CD8-positive, alpha-beta memory T cell (primary cell): ENCODE measurements at places on chromosomes 16 and 17.

GRCh38 chr16:27547134-27547533 is 2.6 kb downstream of the GTF3C1 start:
- H3K27ac ChIP-seq, result no peak overlapping the region
- DNase-seq, result no peak
- H3K4me3 ChIP-seq, result no peak overlapping the region
- H3K4me1 ChIP-seq, result peaks cover 31% of the 10 kb centered on the region

- H3K27me3 ChIP-seq, result no peaks in the 10 kb centered on the region
- no peak overlapping the region for H3K27ac ChIP-seq
- peaks cover 92% of the 10 kb centered on the region for H3K36me3 ChIP-seq
- no peak for DNase-seq
- peaks cover 66% of the 10 kb centered on the region for H3K4me1 ChIP-seq
- H3K4me3 ChIP-seq, result no peak overlapping the region
Observed at GRCh38 chr16:89733792-89734191, 12.5 kb downstream of the ZNF276 start.

DNA sequence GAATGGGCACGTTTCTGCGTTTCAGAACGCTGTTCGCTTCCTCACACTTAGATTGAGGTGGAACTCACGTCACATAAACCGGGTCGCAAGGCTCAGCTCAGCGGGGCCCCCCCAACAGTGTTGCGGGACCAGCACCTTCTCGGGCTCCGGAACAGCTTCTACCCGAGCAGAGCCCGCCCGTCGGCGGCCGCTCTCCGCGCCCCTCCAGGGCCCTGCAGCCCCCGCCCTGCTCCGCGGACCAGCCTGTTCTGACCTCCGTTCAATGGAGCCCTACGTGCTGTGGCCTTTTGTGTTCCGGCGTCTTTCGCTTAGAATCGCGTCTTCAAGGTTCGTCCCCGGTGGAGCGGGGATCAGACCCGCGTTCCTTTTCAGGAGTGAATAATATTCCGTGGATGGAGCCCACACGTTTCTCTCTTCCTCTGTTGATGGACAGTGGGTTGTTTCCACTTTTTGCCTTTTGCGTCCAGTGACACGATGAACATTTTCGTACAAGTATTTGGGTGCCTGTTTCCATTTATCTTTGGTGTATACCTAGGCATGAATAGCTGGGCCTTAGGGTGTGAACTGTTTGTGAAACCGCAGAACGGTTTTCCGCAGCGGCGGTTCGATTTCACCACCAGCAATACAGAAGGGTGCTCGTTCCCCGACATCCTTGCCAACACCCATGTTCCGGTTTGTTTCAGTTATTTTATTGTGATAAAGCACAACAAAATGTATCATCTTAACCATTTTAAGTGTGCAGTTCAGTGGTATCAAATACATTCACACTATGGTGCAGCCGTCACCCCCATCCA is 2.3 kb upstream of the SLC22A31 start:
- no peak overlapping the region for H3K27ac ChIP-seq
- peaks cover 8% of the 10 kb centered on the region for H3K4me1 ChIP-seq
- H3K27me3 ChIP-seq, result peaks cover 26% of the 10 kb centered on the region

DNA sequence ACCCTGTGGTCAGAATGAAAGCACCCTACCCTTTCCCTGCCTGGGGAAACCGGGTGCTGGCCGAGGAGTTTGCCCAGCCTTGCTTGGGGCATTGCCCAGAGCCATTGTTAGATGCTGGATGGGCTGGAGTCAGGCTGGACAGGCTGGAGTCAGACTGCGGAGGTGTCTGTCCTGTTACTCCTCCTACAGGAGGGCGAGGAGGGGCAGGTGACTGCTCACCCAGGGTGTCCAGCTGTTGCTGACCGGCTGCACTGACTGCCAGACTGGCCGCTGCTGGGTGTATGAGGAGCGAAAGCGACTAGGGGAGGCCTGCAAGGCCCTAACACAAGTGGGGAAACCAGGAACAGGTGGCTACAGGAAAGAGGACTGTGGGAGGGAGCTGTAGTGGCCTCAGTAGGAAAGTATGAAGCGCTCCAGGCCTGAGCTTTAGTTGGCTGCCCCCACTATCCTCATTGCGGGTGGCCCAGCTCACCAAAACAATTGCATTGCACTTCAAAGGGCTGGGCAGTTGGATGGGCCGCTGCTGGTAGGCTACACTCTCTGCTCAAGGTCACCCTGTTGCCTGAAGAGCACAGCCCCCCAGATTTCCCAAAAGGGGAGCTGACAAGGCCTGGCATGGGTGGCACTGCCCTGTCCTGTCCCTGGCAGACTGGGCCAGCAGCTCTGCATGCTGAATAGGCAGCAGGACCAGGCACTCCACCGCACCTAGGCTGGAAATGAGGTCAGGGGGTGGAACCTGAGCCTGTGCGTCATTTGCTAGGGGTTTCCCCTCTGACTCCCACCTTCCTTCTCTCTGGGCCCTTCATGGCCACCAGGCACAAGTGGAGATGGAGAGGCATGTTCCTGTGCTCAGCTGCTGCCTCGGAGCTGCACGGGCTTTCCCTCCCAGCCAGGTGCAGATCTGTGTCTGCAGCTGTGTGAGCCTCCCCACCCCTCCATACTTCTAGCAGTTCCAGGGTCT is 18.4 kb downstream of the LDHD start:
- H3K27ac ChIP-seq, result peak overlapping the region; percentile 38
- DNase-seq, result peak; percentile 76
- H3K27me3 ChIP-seq, result no peaks in the 10 kb centered on the region
- H3K4me3 ChIP-seq, result no peak overlapping the region
- H3K4me1 ChIP-seq, result peaks cover 31% of the 10 kb centered on the region

DNA sequence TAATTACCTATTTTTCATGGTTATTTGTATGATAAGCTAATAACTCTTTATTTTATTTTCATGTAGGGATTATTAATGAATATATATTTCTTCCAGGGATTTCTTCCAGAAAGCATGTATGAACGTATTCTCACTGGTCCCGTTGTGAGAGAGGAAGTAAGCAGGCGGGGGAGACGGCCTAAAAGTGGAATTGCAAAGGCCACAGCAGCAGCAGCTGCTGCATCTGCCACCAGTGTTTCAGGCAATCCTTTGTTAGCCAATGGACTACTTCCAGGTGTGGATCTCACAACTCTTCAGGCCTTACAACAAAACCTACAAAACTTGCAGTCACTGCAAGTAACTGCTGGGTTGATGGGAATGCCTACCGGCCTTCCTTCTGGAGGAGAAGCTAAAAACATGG is 110.3 kb upstream of the RBL2 start:
- H3K27ac ChIP-seq, result no peak overlapping the region
- no peak overlapping the region for H3K4me3 ChIP-seq
- H3K27me3 ChIP-seq, result no peaks in the 10 kb centered on the region
- no peak for DNase-seq
- peaks cover 5% of the 10 kb centered on the region for H3K36me3 ChIP-seq

DNA sequence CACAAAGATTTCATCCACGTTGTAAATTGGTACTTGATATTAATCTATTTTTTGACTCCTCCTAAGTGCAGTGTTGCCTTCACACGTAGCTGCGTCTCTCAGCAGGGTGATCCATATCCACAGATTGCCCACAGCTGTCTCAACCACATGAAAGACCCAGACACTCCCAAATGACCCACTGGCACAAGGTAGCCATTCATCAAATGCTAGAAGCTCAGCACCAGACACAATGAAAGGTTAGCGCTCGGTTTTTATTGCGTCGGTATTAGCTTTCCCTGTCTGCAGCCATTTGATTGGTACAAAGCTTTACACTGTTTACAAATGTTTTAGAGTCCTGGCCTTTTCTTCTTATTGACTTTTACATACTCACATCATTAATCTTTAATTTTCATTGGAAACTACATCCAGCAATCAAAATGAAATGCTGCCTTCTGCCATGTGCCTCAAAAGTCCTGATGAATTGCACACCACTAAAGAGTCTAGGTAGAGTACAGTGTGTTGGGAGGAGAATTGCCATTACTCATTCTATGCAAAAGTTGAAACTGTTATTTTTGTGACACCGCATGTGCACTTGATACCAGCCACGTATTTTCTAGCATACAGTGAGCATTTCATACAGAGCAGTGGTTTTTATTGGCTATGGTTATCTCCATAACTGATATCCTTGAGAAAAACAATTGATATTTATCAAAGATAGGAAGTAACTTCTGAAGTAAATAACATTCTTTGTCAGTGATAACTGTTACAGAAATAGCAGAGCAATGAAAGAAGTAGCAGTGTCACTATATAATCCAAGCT is 127.3 kb upstream of the NUDT7 start:
- H3K4me3 ChIP-seq, result no peak overlapping the region
- H3K27ac ChIP-seq, result no peak overlapping the region
- H3K27me3 ChIP-seq, result no peaks in the 10 kb centered on the region
- no peaks in the 10 kb centered on the region for H3K36me3 ChIP-seq

GRCh38 chr16:57704011-57704904 is 9.7 kb downstream of the DRC7 start:
- no peak overlapping the region for H3K4me3 ChIP-seq
- no peaks in the 10 kb centered on the region for H3K36me3 ChIP-seq
- H3K27ac ChIP-seq, result no peak overlapping the region
- DNase-seq, result no peak

DNA sequence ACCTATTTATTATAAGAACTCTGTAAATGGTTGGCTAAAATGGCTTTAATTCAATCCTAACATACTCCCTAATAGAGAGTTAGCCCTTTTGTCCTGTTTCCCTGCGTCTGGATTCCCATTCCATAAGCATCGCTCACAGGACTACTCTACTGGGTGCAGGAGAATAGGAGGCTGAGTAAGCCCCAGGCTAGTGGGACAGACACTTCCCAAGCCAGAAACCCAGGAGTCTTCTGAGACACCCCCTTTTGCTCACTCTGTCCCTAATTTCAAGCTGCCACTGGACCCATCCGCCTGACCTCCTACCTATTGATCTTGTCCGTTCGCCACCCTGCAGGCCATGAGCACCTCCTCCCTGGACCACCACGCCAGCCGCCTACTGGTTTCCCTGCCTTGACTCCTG is 16.7 kb upstream of the TOB1 start:
- H3K36me3 ChIP-seq, result no peaks in the 10 kb centered on the region
- no peak overlapping the region for H3K27ac ChIP-seq
- H3K4me3 ChIP-seq, result no peak overlapping the region
- peaks cover 10% of the 10 kb centered on the region for H3K4me1 ChIP-seq
- DNase-seq, result no peak
- H3K27me3 ChIP-seq, result no peaks in the 10 kb centered on the region

- H3K4me1 ChIP-seq, result no peaks in the 10 kb centered on the region
- H3K27me3 ChIP-seq, result no peaks in the 10 kb centered on the region
- H3K27ac ChIP-seq, result no peak overlapping the region
Observed at GRCh38 chr17:56319531-56319930, 166.3 kb downstream of the ANKFN1 start.

DNA sequence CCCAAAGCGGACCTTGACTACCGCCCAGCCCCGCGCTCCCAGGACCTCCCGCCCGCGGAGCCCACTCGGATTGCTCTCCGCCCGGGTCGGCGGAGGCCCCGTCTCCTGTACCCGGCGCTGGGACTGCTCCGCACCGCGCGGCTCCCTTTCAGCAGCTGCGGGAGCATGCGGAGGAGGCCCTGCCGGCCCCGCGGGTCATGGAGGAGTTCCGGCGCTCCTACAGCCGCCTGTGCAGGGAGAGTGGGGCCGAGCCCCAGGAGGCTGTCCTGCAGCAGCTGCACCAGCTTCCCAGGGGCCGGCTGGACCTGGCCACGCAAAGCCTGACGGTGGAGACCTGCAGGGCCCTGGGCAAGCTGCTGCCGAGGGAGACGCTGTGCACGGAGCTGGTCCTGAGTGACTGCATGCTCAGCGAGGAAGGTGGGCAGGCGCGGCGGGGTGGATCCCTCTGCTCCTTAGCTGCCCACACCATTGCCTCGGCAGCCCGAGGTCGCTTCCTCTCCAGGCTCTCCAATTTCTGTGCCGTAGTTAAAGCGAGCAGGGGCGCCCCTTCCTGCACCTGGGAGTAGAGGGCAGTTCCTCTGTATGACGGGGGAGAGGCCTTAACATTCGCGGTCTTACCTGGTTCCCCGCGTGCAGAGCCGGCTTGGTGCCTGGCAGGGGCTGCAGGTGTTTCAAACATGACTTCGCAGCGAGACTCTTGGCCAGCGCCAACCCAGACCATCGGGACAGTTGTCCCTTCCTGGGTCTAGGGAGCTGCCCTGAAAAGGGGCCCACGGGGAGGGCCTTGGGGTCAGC is 539 bp downstream of the LRRC45 start:
- H3K27me3 ChIP-seq, result no peaks in the 10 kb centered on the region
- H3K27ac ChIP-seq, result peak overlapping the region; percentile 38
- H3K4me3 ChIP-seq, result peak overlapping the region; percentile 64
- H3K36me3 ChIP-seq, result peaks cover 3% of the 10 kb centered on the region
- DNase-seq, result no peak
- H3K4me1 ChIP-seq, result peaks cover 26% of the 10 kb centered on the region

GRCh38 chr16:685967-686366 is 1.8 kb upstream of the JMJD8 start:
- H3K27ac ChIP-seq, result no peak overlapping the region
- H3K27me3 ChIP-seq, result no peaks in the 10 kb centered on the region
- peaks cover 8% of the 10 kb centered on the region for H3K36me3 ChIP-seq
- H3K4me1 ChIP-seq, result peaks cover 45% of the 10 kb centered on the region

DNA sequence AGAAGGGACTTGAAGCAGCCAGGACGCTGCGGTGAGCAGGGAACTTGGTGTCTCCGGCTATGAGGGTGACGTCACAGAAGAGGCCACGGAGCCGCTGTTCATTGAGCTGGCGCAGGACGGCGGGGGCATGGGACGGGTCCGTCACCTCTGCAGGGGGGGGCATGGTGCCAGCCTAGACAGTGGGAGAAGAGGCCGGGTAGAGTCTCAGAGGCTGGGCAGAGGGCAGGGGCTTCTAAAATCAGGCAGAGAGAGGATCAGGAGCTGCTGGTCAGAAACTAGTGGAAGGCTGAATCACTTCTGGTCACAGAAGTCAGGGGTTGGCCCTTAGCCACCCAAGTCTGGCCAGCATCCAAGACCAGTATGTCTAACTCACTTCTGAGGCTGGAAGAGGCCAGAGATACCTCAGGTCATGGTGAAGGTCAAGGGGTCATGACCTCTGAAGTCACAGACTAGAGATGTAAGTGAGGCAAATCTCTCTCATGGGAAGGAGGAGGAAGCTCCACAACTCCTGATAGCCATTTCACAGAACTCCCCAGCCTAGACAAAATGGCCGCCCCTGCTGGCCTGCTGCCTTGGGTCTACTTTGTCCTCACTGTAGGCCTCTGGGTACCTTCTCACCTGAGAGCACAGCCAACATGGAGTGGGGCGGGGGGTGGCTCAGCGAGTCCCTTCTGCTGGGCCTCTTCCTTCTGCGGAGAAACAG is 12.6 kb downstream of the ZBTB4 start:
- no peak overlapping the region for H3K27ac ChIP-seq
- no peak overlapping the region for H3K4me3 ChIP-seq
- H3K36me3 ChIP-seq, result no peaks in the 10 kb centered on the region
- H3K27me3 ChIP-seq, result no peaks in the 10 kb centered on the region
- peaks cover 6% of the 10 kb centered on the region for H3K4me1 ChIP-seq
- no peak for DNase-seq

DNA sequence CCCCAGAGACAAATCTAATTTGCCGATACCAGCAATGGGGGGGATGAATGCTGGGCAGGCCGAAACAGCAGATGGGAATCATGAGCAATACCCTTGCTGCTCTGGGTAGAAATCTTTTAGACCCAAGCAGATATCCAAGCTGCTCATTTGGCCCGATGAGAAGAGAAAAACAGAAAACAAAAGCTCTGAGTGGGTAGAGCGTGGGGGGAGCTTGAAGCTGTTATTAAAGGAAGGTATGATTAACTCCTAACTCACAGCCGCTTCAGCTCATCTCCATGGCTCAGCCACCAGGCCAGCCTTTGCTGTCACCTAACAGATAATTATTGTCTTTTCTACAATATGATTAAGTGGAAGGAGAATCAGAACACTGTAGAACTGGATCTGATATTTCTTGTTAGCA is 58.3 kb downstream of the VPS35L start:
- no peak overlapping the region for H3K4me3 ChIP-seq
- H3K27ac ChIP-seq, result no peak overlapping the region
- no peak for DNase-seq
- H3K4me1 ChIP-seq, result no peaks in the 10 kb centered on the region
- H3K27me3 ChIP-seq, result no peaks in the 10 kb centered on the region
